ENCODE measurements at places on chromosomes 2 and 18.

GRCh38 chr18:11669948-11670275 lies 19.2 kb upstream of the GNAL start:
- DNase-seq: no peak

DNA sequence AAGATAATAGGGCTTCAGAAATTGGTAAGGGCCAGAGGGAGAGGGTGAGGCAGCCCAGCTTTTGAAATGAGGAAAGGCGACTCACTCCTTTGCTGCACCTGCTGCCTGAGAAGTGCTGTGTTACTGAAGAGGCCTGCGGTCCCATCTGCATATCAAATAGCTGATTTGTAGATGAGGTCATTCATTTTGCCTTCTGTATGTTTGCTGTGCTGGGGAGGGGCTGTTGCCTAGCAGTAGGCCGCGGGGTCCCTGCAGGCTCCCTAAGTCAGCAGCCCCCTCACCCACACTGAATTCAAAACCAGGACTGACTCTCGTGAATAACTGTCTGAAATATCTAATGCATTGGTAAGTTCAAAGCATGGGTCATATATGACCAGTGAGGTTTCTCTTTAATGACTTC lies 377.2 kb downstream of the SOX11 start:
- no peak for DNase-seq

GRCh38 chr2:207483477-207483876 lies 46.3 kb upstream of the CREB1 start:
- no peak for DNase-seq

- DNase-seq: no peak
Measured at GRCh38 chr2:175048275-175048674, 43.1 kb upstream of the CHN1 start.

DNA sequence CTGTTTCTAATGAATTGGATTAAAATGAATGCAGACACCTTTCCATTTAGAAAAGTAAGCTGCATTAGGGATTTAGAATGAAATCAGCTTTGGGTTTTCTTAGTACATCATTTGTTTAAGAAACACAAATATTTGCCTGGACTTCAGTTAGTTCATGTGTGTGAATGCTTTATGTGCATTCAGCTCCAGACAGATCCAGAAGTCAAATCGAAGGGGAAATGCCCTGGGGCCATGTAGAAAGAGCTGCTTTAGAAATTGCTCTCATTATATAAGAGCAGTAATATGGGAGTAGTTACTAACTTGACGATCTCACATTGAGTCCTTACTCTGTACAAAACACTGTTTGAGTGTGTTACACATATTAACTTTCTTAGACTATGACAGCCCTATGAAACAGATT lies 88.0 kb upstream of the TTC39C start:
- DNase-seq: no peak

- no peak for DNase-seq
Measured at GRCh38 chr18:49487711-49488310, 777 bp upstream of the C18orf32 start.

Measured in OCI-M1 (cell line).